ENCODE measurements at places on chromosomes 16 and 17.

- no peak for DNase-seq
These were observed 29.2 kb downstream of the TSC2 start for GRCh38 chr16:2077016-2077415.

- no peak for DNase-seq
These were observed 86.2 kb upstream of the CBX4 start for GRCh38 chr17:79925242-79925957.

DNA sequence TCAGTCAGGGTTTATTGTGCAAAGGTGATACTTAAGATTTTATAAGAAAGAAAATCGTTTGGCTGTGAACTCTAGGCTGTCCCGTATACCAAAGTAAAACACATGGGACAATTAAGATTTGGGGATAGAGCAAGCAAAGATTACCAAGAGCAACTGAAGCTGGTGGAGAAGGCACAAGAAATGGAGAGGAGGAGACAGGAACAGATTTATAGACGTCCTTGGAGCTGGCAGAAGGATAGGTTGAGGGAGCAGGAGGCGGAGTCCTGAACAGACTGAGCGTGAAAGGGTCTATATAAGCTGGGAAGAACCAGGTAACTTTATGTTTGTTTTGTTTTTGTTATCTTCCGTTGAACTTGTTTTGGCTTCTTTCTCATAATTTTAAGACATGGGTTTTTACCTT lies 3.8 kb downstream of the TNRC6C start:
- no peak for DNase-seq

DNA sequence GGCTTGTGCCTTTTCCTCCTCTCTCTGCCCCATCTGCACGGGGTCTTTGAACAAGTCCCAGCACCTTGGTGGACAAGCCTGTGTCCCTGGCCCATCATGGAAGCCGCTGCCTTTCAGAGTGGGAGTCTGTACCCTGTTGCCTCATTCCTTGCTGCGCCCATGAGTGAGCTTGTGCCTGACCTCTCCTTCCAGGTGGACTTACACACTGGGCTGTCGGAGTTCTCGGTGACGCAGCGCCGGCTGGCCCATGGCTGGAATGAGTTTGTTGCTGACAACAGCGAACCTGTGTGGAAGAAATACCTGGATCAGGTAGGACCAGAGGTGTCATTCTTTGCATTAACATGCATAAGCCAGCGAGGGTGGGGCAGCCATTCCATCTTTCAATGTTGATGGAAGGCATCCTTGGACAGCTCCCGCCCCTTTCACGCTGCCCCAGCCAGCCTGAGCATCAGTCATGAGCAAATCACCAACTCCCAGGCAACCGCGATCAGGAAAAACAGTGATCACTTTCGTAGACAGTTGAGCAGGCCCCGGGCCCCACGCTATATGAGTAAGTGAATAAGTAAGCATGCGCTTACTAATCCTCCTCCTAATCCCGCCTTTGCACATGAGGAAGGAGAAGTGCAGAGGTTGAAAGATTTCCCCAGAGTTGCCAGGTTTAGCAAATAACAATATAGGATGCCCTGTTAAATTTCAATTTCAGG lies 36.8 kb downstream of the ATP2C2 start:
- no peak for DNase-seq

- DNase-seq, result no peak
These were observed 16.4 kb upstream of the SLC6A4 start for GRCh38 chr17:30251931-30252330.

GRCh38 chr17:38994026-38994425 lies 26.8 kb upstream of the FBXO47 start:
- peak; percentile 8 for DNase-seq

GRCh38 chr16:83701494-83701893 lies 106.3 kb upstream of the HSBP1 start:
- no peak for DNase-seq

- no peak for DNase-seq
These were observed 26.9 kb downstream of the RANBP10 start for GRCh38 chr16:67779256-67780014.

- DNase-seq, result no peak
These were observed 25.8 kb upstream of the KLHDC4 start for GRCh38 chr16:87791295-87792204.

GRCh38 chr16:56330476-56330875 lies 94.9 kb downstream of the AMFR start:
- DNase-seq, result no peak

DNA sequence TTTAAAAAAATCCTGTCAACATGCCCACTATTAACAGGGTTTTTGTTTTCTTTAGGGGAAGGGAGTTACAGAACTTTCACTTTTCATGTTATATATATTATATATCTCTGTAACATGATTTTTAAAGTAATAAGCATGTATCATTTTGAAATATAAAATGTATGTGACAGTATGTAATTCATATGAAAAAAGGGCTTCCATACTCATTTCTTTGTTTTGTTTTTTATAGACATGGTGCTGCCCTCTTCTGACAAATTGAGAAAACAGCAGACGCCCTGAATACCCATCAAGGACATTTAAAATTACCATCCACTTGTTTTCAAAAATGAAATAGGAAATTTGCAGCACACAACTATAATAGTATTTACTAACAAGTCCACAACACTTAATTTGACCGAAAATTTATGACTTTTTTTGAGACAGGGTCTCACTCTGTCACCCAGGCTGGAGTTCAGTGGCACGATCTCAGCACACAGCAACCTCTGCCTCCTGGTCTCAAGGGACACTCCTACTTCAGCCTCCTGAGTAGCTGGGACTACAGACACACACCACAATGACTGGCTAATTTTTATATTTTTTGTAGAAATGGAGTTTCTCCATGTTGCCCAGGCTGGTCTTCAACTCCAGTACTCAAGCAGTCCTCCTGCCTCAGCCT lies 30.4 kb downstream of the CFDP1 start:
- peak; percentile 29 for DNase-seq

DNA sequence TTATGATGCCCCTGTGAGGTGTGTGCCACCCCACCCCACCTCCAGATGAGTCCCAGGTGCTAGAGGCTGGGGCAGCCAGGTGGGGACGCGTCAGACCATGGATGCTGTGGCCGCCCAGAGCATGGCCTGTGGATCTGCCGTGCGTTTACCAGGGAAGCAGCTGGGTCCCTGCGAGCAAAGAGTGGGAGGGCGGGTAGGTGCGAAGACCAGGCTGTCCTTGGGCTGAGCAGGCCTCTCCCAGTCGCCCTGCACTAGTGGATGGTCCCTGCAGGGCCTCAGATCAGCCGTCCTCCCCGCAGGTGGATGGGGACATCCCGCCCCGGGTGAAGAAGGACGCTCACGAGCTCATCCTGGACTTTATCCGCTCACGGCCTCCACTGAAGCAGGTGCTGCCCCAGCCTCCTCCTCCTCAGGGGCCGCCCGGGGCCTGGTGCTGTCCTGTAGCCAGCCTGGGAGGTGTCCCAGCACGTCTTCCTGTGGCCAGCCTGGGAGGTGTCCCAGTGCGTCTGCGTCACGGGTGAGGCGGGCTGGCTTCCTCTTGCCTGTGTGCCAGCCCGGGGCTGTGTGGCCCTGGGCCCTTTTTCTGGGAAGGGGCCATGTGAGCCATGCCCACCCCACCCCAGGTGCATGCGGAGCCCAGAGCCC lies 18.0 kb upstream of the TCF25 start:
- DNase-seq, result no peak

GRCh38 chr16:2686912-2687507 lies 4.7 kb downstream of the KCTD5 start:
- DNase-seq, result no peak

GRCh38 chr16:3541527-3542155 lies 35.6 kb downstream of the NLRC3 start:
- DNase-seq, result no peak

- DNase-seq, result peak; percentile 86
These were observed 38.5 kb downstream of the MSI2 start for GRCh38 chr17:57294629-57295501.

- DNase-seq, result no peak
These were observed 126.6 kb downstream of the TMEM132E start for GRCh38 chr17:34706029-34706428.

- no peak for DNase-seq
These were observed 62.5 kb downstream of the LITAF start for GRCh38 chr16:11524098-11524760.

DNA sequence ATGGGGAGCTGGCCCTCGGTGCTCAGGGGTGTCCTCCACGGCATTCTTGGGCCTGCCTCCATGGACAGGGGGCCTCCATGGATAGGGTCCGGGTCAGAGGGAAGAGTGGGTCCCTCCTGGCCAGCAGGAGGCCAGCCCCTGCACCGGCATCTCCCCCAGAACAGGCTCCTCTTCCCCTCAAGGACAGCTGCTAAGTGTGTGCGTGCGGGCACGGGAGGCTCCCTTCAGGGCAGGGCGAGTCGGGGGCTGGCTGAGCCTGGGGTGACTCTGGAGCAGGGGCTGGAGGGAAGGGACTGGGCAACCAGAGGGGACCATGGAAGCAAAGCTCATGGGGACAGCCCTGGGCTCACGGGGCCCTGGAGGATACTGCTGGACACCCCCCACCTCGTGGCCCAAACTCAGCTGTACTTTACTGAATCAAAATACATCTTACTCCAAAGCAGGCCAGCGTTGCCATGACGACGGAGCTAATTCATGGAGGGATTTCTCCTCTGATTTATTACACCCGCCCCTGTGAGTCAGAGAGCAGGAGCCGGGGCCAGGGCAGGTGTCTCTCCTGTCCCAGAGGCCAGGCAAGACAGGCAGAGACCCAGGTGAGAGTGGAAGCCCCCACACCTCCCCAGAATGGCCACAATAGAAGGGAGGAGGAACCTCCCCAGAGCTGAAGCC lies 2.1 kb downstream of the CASKIN1 start:
- no peak for DNase-seq

GRCh38 chr16:7270823-7271222 lies 61.8 kb upstream of the RBFOX1 start:
- no peak for DNase-seq

DNA sequence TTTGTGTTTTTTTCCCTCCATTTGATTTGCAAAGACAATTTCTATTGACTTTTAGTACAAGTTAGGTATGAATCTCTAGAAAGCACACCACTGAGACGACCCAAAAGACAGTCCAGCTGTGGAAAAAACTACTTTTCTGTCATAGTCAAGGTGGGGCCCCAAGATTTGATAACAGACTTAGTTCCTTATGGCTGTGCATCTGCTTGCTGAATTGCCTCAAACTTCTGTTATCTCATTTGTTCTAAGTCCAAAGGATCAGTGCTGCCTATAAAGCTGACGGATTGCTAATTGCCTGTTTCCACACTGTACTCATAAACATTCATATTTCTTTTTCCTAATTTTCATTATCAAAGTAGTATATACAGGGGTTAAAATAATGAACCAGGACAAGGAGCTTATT lies 180.8 kb downstream of the SPECC1 start:
- DNase-seq, result no peak

DNA sequence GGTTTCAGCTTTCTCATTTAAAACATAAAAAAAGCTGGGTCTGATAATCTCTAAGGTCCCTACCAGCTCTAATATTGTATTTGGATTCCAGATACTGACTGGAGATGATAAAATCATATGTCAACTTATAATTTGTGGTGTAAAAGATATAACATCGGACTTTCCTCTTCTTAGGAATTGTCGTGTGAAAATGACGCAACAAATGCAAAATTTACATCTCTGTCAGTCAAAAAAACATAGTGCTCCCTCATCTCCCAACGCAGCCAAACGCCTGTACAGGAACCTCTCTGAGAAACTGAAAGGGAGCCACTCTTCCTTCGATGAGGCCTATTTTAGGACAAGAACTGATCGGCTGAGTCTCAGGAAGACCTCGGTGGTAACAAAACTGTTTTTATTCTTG lies 197.3 kb downstream of the ANKFN1 start:
- no peak for DNase-seq

DNA sequence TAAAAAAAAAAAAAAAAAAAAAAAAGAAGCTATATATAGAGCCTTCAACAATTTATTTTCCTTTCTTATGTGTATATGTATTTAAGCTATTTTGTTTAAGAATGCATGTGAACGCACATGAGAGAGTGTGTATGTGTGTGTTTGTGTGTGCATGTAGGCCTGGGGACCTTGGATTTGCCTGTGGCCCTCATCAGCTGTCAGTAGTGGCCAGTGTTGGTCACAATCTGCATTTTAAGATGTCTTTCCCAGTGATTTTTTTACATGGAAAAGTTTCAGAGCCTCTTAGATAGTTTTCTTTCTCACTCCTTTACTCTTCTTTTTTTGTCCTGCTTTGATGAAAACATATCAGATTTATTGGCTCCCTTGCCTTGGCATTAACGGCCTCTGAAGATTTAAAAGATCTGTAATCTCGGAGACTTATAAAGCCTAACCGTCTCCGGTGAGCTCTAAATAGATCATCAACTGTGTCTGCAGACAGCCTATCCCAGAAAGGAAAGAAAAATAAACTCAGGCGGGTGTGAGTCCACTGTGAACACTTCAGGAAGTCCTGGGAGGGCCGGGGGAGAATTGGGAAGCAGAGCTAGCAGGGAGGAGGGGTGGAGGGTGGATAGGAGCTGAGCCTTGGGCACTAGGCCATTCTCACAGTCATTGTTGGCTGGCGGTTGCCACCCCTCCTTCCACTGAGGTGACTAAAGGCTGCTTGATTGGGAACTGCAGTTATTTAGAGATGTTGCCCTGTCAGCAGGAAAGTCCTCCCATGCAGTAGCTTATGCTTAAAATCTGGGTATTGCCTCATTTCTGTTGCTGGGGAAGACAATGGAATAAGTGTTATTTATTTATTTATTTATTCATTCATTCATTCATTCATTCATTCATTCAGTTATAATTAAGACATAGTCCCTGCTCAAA lies 86.8 kb downstream of the WWP2 start:
- DNase-seq, result no peak

GRCh38 chr17:77834170-77835115 lies 124.1 kb upstream of the TNRC6C start:
- DNase-seq, result no peak

DNA sequence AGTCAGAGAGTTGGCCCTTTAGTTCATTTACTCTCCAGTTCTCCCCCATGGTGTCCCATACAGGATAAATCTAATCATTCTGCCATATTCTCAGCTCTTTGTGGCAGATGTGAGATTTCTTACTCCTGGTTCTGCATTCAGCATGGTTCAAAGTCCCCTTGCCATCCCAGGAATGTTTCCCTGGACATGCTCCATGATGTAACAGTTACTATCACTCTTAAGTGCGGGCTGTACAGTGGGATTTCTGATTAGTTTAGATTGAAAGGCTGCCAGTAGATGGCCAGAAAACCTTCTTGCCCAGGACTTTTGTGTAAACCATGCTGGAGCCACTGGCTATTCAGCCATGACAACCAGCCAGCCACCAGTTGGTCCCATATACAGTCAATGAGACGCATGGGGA lies 10.4 kb downstream of the KRT37 start:
- no peak for DNase-seq

DNA sequence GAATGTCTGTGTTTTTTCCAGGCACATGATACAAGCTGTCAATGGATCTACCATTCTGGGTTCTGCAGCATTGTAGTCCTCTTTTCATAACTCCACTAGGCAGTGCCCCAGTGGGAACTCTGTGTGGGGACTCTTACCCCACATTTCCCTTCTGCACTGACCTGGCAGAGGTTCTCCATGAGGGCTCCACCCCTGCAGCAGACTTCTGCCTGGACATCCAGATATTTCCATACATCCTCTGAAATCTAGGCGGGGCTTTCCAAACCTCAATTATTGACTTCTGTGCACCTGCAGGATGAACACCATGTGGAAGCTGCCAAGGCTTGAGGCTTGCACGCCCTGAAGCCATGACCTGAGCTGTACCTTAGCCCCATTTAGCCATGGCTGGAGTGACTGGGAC lies 56.0 kb downstream of the ACSM2A start:
- no peak for DNase-seq

- DNase-seq, result peak; percentile 73
These were observed 42.8 kb downstream of the MRC2 start for GRCh38 chr17:62670202-62670821.

- DNase-seq, result no peak
These were observed 212.3 kb downstream of the ZNF423 start for GRCh38 chr16:49643429-49644144.

Data from NCI-H1105 treated with DMSO at 0.1 percent for 48 hours (cell line).